ENCODE measurements at places on chromosomes 1 and 21.

GRCh38 chr1:233614173-233614742, 352 bp downstream of the KCNK1 start:
- DNase-seq, result no peak

GRCh38 chr1:20183616-20184271, 2.2 kb upstream of the UBXN10 start:
- no peak for DNase-seq

DNA sequence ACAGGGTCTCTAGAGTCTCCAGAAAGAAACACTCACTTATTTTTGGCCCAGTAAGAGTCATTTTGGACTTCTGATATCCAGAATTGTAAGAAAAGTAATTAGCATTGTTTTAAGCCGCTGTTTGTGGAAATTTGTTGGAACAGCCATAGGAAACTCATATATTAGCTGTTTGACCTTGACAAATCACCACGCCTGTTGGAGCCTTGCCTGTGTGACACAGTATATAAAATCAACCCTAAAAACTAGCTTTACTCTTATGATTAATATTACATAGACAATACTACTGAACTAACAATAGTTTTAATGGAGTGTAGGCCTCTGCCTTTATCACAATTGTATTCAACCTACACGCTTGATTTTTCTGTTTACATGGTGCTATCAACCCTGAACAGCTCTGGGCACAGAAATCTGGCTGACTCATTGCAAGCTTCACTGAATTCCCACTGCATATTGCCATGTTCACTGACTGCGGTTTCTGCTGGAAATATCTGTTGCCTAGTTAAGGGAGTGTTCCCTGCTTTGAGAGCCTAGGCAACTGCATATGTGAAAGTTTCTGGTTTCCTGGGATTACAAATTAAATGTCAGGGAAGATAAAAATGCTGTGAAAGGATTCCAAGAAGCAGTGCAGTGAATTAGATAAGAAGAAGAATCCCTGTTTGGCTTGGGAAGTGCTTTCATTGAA, 419.5 kb upstream of the DEPDC1 start:
- DNase-seq, result no peak

GRCh38 chr1:219416598-219417238, 196.2 kb downstream of the ZC3H11B start:
- peak; percentile 51 for DNase-seq

DNA sequence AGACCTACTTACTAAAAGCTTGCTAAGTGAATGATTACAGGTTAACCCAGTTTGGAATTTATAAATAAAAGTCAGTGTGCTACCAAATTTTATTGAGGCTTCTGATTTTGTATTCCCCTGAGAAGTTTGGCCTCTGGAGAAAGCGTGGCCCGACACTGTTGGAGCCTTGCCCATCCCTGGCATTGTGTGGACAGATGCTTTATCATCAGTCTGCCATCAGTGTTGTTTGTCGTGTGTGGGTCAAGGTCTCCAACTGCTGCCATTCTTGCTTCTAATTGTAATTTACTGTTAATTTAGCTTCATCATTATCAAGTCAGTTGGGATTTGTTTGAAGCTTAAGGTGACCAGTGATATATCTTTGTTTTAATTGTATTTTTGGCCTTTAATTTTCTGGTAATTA, 62.0 kb upstream of the LPGAT1 start:
- DNase-seq, result no peak

GRCh38 chr1:192709544-192709943, 73.6 kb downstream of the RGS13 start:
- no peak for DNase-seq

DNA sequence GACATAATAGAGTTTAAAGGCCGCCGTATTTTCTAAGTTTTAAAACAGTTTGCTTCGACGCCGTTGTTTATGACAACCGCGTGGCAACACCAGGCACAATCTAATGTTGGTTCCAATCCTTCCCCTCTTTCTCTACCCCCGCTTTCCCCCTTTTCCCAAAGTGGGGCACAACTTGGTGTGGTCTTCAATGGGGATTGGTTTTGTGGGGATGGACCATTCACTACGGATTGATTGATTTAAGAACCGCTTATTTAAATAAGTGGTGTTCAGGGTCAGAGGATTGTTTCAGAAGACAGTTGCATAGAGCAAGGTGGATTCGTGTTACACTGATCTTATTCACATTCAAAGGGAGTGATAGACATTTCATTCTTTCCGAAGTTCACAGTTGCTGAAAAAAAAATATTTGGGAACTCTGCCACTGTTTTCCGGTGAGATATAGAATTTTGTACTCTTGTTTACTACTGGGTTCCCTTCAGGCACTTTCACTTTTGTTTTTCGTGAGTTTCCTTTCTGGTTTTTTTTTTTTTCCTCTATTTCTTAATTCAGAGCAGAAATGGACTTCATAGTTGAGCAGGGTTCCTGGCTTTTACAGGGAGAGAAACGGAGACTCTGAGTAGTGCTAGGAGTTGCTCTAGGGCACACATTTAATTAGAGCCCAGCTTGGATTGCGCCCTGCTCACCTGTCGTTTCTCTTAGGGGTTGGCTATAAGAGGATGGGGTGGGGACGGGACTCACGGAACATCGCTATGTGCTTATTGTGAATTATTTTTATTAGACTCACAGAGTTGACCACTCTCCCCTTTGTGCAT, 79.6 kb upstream of the AK4 start:
- peak; percentile 40 for DNase-seq

GRCh38 chr1:177912991-177913390, 56.9 kb downstream of the SEC16B start:
- no peak for DNase-seq

DNA sequence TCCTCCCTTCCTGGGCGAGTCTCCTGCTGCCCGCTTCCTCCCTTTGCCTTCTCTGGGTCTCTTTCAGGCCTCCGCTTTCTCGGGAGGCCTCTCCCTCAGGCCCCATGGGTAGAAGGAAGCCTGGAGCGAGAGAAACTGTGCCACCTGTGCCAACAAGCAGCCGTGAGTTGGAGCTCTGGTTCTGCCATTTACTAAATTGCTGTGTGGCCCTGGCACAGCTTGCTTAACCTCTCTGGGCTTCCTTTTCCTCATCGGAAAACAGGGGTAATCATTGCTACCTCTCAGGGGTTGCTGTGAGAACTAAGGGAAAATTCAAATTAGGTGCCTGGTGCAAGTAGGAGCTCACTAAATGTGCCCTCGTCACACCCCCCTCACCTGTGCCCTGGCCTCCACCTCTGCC, 80.4 kb downstream of the PAX7 start:
- DNase-seq, result no peak

DNA sequence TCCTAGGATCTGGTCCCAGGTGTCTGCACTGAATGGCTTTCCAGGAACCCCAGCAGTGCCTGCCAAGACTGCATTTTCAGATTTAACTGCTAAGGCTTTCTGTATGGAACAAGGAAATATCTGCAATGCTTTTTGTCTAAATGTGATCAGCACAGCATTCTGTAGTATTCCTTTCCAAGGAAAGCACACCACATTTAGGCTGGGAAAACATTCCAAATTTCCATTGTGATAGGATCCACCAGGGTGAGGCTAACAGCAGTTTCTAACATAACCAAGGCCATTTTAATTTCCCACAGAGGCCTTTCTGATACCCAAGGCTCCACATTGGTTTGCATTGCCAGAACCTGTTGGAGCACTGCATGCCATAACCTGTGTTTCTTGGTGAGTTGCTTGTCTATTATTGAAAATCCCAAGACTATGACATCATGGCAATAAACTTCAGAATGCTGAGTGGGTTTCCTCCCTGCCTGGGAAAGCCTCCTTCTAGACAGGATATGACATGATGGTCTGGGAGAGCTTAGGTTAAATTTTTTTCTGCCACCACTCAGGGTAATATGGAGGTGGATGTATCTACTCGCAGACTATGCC, 23.3 kb upstream of the PTGFRN start:
- no peak for DNase-seq

GRCh38 chr1:190066011-190066410, 411.7 kb downstream of the BRINP3 start:
- DNase-seq, result no peak

DNA sequence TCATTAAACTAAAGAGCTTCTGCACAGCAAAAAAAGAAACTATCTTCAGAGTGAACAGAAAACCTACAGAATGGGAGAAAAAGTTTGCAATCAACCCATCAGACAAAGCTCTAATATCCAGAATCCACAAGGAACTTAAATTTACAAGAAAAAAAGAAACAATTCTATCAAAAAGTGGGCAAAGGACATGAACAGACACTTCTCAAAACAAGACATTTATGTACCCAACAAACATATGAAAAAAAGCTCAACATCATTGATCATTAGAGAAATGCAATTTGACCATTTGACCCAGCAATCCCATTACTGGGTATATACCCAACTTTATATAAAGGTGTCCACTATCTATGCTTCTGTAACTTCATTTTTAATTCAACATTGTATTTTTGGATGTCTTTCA, 31.1 kb upstream of the VN1R5 start:
- DNase-seq, result no peak

GRCh38 chr1:74699331-74699730, 25.7 kb upstream of the ERICH3 start:
- no peak for DNase-seq

GRCh38 chr21:45478115-45478801, 64.0 kb downstream of the SLC19A1 start:
- peak; percentile 87 for DNase-seq

GRCh38 chr1:119440721-119441307, 25.9 kb downstream of the HSD3B2 start:
- no peak for DNase-seq

GRCh38 chr1:18253093-18253492, 145.5 kb downstream of the IGSF21 start:
- DNase-seq, result no peak

GRCh38 chr1:111856411-111857185, 100.9 kb downstream of the DDX20 start:
- DNase-seq, result no peak

- DNase-seq, result no peak
These were observed 301.2 kb upstream of the ADGRL2 start for GRCh38 chr1:81499487-81499886.

DNA sequence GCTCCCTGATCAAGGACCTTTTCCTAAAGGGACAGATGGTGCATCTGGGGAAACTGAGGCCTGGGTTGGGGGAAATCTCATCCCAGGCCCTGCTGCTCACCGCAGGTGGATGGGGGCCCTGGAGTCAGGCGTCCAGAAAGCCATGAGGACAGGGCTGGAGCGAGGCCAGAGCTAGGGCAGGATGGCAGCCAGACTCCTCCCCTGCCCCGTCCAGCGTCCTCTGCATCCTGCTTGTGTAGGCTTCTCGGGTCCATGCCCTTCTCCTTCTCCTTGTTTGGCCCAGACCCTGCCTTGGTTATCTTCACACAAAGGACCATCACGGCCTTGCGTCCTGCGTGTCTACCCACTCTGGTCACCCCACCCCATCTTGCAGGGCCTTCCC, 43.0 kb downstream of the TRIM11 start:
- no peak for DNase-seq

GRCh38 chr21:39536835-39537234, 75.9 kb upstream of the B3GALT5 start:
- DNase-seq, result no peak

GRCh38 chr1:54392401-54392800, 13.8 kb downstream of the SSBP3 start:
- DNase-seq, result no peak

DNA sequence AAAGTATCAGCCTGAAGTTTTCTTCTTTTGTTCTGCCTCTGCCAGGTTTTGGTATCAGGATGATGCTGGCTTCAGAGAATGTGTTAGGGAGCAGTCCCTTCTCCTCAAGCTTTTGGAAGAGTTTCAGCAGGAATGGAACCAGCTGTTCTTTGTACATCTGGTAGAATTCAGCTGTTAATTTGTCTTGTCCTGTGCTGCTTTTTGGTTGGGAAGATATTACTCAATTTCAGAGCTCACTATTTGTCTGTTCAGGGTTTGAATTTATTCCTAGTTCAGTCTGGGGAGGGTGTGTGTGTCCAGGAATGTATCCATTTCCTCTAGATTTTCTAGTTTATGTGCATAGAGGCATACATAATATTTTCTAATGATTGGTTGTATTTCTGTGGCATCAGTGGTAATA, 12.8 kb downstream of the ZNF678 start:
- no peak for DNase-seq

GRCh38 chr1:200558866-200559459, 61.6 kb downstream of the KIF14 start:
- DNase-seq, result peak; percentile 34

DNA sequence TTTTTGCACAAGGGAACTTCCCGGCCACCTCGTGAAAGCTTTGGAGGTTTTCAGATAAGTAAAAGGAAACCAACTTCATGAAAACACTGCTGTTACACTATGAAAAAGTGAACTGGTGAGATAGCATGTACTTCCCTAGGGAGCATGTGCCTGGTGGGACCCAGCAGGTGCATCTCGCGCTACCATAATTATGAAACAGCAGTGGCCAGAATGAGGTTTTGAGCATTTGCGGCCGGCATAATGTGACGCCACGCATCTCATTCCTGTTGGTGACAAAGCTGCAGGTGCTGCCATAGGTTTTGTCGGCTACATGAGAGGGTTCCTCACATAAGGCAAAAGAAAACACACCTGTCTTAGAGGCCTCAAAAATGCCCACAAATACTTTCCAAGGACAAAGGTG, 1.7 kb downstream of the KRTAP10-3 start:
- DNase-seq, result no peak

GRCh38 chr1:109979489-109980091, 5.0 kb upstream of the AHCYL1 start:
- no peak for DNase-seq

DNA sequence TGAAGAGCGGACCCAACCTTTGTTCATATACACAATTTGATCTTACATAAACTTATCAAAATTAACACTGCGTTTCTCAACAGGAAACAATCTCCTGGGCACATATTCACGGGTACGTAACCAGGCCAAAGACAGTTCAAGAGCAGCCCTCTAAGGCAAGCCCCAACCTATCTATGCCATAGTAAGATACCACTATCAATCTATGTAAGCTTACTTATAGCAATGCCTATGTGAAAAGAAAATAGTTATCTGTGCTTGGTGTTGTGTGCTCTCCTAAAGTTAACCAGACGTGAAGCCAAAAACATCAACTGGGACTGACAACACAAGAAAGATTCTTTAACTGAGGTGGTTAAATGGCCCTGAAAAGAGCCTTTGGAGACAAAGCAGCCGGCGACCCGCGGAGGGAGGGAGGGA, 49.4 kb upstream of the BOLA1 start:
- peak; percentile 14 for DNase-seq

DNA sequence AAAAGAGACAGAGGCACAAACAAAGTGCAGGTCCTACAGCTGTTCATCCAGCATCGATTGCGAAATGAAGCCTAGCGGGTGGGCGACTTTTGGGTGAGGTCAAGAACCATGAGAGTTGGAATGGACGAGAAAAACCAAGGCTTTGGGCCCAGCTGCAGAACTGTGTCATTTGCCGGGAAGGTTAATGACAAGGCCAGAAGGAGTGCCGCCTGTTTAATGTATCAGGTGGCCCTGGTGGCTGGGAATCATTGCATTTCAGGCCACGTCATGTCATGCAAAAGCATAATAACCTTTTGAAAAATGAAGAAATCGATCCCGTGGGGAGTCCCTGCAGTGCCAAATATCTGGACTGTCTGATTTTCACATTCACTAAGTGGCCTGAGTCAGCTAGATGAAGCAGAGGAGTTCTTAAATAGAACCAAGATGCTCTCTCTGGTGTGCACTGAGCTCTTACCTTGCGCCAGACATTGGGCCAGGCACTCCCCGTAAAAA, 8.1 kb upstream of the RCC2 start:
- DNase-seq, result no peak

Data from CD4-positive, alpha-beta T cell treated with Interleukin-2 at 100 ng/mL for 4 hours (primary cell).